ENCODE measurements at places on chromosomes 6 and 20.

DNA sequence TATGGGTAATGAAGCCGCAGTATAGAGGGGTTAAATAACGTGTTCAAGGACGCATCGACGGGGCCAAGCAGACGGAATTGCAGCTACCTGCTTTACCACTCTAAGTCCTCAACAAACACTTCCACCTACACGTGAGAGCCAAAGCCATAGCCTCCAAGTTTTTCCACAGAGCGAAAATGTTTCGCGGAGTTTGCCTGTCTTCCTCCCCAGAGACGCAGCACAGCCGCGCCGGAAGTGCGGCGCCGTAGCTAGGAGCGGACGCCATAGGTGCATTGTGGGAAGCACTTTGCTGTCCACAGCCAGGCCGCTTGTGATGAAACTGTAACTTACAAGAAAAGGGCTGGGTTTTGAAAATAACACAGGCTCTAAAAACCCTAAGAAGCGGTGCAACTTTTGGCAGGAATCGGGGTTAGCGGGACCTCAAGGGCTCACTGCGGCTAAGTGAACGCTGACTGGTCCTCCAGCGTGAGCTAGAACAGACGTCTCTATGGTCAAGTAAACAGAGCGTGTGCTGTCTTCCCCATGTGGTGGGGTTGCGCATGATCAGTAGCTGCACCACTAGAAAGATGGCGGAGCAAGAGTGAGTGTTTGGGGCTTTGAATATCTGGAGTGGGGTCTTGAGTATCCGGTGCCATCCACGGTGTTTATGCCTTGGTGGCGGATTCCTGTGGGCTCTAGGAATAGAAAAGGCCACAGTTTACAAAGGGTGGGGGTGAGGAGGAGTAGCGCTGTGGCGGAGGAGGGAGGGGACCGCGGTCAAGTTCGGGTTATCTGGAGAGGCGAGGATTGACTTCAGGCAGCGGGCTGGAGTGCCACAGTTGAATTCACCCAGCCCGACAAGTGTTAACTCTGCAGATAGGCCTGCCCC, at the start of gene RPL7L1:
Gene RPL7L1, plus strand, starts transcription at position 245 of the 868 bp plus-strand sequence. Its CDS starts 295 bp downstream, at position 540.
- DNase-seq, result peak; percentile 93

GRCh38 chr20:7856756-7857155, 83.5 kb downstream of the HAO1 start:
- DNase-seq, result no peak

DNA sequence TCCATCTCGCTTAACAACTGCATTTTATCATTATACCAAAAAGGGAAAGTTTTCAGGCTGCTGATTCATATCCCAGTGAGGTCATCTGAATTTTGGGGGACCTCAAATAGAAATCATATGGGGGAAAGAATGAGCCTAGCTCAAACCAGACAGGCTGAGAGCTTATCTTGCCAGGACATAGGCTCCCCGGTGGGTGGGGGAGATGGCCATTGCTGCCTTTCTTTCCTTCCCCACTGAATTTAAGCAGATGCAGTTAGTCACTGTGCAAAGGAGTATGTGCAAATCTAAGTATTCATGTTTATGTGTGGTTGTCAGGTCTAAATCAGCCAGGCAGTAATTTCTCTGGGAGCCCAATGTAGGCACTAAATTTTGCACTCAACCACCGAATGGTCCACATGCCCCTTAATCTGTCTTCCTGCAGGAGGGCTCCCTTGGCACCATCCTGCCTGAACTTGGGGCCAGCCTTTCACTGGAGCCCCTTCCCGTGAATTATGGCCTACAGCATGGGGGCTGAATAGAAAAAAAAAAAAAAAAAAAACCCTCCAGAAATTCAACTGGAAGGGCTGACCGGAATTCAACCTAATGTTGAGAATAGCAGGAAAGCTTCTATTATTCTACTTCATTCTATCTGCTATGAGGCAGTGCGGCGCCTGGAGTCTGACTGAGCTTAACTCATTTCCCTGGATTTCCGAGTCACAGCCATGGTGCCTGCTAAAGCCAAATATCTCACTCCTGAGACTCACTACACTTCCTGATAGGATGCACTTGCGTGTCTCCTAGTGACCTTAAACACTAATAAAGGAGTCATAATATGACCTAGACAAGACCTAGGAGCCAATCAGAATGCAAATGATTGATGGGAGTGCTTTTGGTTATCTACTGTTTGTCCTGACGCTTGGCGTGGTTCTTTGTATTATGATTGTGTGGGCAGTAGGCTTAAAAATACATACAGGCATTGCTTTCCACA, 161.5 kb upstream of the HEY2 start:
- DNase-seq, result no peak

DNA sequence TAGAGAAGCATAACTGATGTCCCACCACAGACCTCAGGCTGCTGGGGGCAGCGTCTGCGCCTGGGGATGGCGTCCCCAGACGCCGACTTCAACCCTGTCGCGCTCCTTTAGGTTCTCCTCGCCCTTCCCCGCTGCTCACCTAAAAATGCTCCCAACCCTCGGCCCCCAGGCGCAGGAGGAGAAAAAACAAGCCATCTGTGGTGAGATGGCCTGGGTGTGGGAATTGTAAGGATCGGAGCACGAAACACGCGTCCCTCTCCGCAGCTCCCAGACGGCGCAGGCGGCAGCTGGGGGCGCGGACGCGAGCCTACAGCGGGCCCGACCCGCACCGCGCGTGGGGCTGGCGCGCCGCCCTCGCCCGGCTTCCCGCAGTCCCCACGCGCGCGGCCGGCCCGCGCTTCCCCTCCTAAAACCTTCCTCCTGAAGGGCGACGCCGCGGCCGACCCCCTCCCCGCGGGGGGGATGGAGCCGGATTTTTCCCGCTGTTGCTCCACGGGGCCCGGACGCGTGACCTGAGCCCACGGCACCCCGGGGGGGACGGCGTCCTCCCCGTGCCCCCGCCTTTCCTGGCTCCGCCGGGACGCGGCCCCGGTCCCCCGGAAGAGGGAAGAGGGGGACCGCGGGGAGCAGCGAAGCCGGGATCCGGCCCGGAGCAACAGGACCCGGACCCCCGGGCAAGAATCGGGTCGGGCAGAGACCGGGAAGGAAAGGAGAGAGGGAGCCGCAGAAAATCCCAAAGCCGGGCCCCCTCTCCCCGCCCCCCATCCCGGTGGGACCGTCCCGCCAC, 611 bp downstream of the EPB41L2 start:
- DNase-seq, result peak; percentile 40

GRCh38 chr6:160951187-160952030, 40.2 kb upstream of the MAP3K4 start:
- no peak for DNase-seq

DNA sequence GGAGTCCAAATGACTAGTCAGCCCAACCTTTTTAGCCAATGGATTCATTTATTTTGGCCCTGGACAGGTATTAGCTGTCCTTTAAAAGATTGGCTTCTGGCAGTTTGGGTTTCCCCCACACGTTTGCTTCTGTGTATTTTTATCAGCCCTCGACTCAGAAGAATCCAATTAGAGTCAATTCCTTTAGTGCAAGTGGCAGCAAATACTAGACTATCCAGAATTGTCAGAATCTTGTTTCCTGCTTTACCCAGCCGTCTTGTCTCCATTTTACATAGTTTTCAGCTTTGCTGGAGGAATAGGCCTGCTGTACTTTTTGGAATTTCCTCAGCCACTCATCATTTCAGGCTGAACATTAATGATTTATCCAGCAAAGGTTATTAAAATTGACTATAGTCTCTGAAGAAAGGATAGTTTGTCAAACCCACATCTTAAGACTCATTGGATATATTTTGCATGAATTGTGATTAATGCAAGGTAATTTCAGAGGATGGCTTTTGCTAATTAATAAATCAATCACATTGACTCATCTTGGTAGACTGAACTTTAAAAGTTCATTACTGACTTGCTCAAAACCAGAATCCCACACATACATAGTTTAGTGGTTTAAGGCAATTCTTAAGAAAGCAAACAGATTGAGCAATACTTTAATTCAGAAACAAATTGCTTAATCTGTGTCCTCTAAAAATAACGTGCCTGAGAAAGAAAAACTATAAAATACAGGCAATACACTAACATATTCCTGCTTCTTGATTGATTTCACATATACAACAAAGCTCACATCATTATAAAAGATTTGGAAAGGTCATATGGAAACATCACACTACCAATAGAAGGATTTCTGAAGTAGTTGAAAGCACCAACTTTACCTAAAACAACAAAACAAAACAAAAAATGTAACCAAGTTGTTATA, 62.9 kb upstream of the ZNF217 start:
- no peak for DNase-seq

DNA sequence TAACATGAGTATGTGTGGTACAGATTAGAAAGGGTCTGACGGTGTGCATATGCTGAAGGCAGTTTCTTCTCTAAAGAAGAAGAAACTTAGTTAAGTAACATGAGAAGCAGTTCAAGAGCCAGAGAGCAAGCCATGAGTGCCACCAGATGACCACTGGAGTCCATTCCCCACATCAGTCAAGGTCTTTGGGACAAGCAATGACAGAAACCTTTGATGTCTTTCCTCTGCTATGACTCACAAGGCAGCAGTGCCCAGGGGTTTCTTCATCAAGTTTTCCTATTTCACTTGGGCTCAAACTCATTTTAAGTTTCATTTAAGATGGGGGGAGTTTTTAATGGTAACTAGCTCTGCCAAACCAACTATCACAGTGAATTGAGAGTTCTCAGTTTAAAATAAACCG, 303.8 kb upstream of the TBX18 start:
- no peak for DNase-seq

- no peak for DNase-seq
Measured at GRCh38 chr6:87902383-87902782, 145.3 kb upstream of the SPACA1 start.

GRCh38 chr6:116060572-116061283, at the start of gene FRK:
Gene FRK (minus strand): TSS chr6:116060891. CDS start chr6:116060311, 580 bp downstream.
- DNase-seq, result no peak

DNA sequence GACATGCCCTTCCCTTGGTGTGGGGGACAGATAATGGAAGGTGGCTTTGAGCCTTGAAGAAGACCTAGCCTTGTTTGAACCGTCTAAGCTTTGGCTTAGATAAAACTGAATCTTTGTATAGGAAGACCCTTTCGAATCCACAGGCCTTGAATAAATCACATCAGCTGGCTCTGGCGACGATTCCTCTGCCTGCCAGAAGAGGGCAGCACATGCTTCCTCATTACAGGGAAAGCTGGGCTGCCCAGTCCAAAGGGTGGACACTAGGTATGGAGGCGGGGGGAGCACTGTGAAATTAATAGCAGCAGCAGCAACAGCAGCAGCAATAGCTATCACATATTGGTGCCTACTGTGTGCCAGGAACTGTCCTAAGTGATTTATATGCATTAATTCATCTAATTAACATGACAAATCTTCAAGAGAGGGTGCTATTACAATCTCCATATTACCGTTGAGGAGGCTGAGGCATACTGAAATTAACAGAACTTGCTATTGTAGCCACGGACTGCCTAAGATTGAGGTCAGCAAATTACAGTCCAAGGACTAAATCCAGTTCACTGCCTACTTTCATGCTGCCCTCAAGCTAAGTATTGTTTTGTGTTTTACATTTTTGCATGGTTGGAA, 85.1 kb downstream of the CLIC5 start:
- DNase-seq, result peak; percentile 36

DNA sequence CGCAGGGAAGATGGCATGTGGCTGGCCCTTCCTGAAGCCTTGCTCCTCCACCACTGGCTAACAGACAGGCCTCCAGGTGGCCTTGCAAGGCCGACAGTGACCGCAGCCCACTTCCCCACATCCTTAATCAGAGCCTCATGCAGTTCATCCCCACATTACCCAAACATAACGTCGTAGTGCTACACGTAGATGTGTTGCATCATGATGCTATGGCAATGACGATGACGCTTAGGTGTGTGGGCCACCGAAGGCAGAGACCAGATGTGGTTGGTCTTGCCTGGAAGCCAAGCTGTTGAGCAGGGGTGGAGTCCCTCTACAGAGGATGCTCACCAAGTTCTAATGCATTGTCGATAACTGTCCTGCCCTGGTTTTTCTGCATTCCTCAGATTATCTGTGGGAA, 5.6 kb downstream of the CD93 start:
- DNase-seq, result no peak

DNA sequence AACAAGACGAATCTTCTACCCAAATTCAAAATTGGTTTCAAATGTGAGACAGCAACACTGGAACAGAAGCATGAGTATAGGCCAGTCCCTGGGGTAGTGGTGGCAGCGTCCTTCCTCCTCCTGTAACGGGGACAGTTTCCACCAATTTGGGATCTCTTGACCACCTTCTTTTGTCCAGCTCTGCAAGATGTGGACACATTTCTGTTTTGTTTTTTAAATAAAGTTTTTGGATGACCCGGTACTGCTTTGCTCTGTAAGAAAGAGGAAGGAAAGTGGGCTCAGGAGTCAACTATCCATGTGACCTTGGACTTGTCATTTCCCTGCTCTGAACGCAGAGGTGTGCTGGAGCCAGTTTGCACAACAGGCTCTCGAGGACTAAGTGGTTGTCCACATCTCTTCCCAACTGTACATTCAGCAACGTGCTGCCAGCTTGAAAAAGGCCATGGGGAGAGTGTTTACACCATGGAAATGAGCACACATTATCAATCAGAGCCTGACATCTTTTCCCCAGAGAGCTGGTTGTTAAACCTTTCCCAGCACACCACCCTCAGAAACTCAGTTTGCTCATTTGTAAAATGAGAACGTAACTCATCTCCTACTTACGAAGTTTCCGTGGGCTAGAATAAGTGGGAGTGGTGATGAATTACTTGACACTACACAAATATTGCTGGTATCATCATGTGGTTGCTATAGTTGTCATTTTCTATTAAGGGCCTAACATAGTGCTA, 66.5 kb downstream of the ADTRP start:
- no peak for DNase-seq

DNA sequence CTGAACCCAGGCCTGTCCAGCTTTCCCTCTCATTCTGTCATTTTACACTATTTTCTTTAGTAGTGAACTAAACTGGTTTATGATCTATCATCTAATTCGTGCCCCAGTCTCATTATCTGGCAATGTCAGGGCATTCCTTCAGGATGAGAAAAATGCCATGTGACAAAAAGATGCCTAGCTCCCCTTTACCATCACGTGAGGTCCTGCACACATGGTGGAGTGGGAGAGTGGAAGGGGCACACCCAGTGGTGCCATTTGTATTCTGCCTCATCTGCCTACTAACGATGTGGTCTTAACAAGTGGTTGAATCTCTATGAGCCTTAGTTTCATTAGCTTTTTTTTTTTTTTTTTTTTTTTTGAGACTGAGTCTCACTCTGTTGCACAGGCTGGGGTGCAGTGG, 41.2 kb downstream of the CDC5L start:
- no peak for DNase-seq

GRCh38 chr6:116059713-116060571, 749 bp downstream of the FRK start:
- no peak for DNase-seq

DNA sequence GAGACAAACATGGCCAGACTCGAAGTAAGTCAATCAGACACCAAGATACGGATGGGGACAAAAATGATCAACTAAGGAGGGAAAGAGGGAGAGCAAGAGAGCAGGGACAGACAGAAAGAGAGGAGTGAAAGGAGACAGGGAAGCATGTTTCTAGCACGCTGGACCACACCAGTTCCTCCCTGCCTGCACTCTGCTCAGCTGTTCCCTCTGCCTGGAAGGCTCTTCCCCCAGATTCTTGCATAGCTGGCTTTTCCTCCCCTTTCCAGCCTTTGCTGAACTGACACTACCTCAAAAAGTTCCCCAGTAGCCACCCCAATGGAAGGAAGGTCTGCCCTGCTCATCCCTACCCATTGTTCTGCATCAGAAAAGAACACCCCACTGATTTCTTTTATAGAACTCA, 185.9 kb downstream of the MAFB start:
- DNase-seq, result no peak

GRCh38 chr6:107235511-107235910, 120.2 kb upstream of the BEND3 start:
- no peak for DNase-seq

All from globus pallidus (tissue), 1 donor.